ENCODE measurements at places on chromosomes 13 and 19.

DNA sequence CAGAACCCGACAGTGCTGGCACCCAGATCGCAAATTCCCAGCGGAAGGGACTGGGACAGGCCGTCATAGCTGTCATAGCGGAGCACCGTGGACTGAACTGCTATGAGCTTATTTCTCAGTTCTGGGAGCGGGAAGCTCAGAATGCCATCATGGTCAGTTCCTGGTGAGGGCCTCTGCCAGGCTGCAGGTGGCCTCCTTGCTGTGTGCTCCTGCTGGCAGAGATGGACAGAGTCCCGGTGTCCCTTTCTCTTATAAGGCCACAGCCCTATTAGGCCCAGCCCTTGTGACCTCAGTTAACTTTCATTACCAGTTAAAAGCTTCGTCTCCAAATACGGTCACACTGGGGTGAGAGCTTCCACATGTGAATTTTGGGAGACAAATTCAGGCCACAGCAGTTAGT lies 4.6 kb downstream of the ZNF444 start:
- no peak for DNase-seq

DNA sequence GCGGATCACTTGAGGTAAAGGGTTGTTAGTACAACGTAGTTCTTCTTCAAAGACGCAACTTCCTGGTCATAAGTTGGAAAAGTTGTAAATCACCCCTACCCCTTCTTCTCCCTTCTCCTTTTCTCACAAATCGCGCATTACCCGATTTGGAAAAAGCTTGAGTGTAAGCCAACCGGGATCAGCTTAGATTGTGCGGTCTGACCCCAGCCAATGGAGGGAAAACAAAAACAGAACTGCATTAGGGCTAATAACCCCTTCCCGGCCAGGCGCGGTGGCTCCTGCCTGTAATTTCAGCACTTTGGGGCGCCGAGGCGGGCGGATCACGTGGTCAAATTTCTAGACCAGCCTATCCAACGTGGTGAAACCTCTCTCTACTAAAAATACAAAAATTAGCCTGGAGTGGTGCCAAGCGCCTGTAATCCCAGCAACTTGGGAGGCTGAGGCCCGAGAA lies 806 bp downstream of the ZNF90 start:
- DNase-seq, result peak; percentile 6

DNA sequence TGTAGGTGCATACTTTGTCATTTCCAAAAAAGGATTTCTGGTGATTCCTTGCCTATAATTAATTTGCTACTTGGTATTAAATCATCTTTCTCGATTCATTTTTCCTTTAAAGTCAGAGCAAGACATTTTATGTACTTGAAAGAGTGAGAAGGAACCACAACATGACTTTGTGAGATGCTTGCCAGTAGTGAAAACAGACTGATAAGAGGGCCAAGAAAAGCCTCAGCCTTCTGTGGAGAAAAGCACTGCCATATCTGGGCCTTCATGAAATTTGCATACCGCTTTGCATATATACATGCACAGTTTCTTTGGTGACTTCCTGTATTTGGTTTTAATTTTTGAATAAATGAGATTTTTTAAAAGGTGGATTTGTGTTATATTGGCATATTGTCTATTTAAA lies 128.4 kb downstream of the CDK8 start:
- no peak for DNase-seq

GRCh38 chr13:33785384-33785783 lies 32.6 kb upstream of the RFC3 start:
- DNase-seq, result no peak

GRCh38 chr13:20128459-20128931 lies 32.4 kb downstream of the GJA3 start:
- DNase-seq, result no peak

DNA sequence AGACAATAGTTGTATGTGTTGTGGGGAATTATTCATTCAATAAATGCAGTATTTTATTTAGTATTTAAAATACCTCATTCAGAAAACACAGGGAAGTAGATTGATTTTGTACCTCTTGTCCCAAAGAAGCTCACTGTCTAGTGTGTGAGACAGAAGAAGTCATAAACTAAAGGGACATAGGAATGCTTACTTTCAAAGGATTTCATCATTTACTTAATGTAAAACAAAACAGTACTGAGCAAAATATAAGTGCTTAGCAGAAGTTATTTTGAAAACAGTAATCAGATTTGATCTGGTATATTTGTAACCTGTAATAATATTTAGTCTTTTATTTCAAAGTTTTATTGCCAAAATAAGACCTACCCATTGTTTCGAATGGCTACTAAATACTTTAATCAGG lies 117.9 kb downstream of the TDRD3 start:
- DNase-seq, result no peak

DNA sequence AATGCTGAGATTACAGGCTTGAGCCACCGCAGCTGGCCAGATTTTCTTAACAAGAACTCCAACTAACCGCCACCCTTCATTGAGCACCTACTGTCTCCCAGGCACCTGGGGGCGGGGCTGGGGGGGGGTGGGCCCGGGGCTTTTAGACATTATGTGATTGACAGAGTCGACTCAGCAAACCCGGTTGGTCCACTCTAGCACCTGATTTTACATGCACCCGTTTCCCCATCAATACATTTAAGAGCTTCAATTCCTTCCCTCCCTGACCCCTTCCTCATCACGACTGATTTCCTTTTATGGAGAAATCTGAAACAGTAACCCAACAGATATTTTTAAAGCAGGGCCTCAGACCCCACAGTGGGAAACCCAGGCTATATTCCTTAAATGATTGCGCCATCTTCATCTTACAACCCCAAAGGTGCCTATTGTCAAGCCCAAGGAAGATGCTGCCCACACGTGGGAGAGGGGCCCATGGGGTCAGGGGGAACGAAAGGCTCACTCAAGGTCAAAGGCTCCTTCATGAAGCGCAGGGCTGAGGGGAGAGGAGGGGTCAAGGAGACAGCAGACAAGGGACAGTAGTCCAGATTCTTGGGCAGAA lies 1.8 kb downstream of the INSR start:
- DNase-seq, result no peak

GRCh38 chr19:49594157-49594992 lies 3.4 kb downstream of the PRR12 start:
- DNase-seq, result no peak

DNA sequence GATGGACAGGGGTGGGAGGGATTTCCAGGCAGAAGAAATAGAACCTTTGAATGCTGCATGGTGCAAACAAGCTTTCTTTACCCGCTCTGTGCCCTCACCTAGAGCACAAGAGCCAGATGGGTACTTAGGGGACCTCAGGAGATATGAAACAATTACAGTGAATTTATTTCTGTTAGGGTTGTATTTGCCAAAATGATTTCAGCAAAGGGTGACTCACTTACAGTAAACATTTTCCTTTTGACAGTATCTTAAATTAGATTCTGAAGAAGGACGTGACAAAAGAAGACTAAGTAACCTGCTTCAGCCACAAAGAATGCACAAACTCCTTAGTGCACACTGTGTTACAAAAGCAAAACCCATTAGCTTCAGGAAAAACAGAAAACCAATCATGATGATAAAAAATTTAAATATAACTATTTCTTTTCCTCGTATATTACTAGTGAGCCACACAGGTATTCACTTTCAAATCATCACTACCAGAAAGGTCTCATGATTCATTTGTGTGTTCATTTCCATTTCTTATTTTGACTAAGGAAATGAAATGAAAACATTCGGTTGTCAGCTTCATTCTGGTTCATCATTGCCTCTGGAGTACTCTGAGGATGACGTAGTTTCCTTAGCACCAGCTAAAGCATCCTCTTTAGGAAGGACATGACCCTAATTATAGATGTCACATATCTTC lies 158.8 kb downstream of the NHLRC3 start:
- no peak for DNase-seq

DNA sequence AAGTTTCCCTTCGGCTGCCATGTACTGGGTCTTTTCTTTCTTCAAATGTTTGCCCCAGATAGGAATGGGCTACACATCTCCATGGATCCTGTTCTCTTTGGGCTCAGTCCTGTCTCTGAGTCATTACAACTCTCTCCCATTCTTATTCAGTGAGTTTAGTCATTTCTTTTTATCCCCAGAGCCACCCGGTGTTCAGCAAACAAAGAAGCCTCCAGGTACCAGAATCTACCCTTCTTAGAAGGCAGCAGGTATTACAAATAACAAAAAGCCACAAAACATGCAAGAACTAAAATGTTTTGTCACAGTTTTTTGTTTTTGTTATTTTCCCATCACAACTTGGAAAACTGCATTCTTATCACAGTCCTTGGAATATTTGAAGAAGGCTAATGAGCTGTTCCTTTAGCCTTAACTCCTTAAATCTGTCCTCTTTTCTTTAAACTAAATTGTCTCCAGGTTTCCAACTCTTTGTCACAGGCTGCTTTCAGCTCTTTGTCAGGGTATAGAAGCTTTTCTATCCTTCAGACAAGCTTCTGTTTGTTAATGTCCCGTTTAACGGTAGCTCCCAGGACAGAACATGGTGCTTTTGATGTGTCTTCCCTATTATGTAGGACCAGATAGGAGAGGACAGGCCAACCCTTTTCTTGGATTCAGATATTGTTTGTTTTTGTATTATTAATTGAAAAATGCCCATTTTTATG lies 215.5 kb upstream of the HTR2A start:
- no peak for DNase-seq

GRCh38 chr13:91632086-91632485 lies 233.7 kb downstream of the GPC5 start:
- DNase-seq, result no peak

GRCh38 chr13:113666951-113667701 lies at the start of gene GRK1:
Gene GRK1, plus strand, starts transcription at chr13:113667219. Its CDS starts 168 bp downstream, at chr13:113667387.
- no peak for DNase-seq

GRCh38 chr19:14890643-14891379 lies 4.9 kb upstream of the OR7A17 start:
- peak; percentile 6 for DNase-seq

GRCh38 chr13:50594276-50595051 lies 249.0 kb downstream of the DLEU7 start:
- no peak for DNase-seq

DNA sequence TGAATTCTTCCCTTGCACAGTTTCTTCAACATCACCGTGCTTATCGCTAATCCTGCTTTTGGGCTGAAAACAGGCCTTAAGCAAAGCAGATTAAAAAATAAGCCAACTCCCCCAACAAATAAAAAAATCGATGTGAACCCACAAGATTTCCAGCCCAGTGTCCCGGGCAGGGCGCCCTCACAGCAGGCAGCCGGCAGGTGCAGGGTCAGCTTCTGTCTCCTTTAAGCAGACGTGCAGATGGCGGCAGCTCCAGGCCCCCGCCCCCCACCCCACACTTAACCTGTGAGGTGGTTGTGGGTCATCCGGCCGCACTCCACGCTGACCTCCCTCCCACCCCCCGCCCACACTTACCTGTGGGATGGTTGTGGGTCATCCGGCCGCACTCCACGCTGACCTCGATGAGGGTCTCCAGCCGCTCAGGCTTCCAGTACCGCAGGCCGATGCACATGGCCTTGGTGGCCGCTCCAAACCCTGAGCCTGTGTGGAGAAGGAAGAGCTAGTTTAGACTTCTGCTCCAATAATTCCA lies 19.8 kb downstream of the ADPRHL1 start:
- no peak for DNase-seq

DNA sequence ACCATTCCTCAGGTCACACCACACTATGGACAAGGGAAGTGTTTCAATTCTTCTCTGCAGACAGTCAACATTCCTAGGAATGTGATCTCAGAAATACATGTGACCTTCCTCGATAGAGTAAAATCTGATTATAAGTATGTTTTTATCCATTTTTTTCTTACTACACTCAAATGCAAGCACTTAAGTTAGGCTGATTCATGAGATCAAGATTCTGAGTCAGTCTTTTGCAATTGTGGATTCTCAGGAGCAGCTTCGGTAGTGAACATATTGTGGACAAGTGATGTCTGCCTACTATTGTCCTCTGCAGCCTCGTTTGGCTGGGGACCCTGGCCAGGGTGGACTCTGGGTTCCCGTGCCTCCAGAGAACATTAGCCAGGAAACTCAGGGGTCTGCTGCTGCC lies 3.2 kb downstream of the SERPINE3 start:
- no peak for DNase-seq

GRCh38 chr13:32811297-32811800 lies 204.9 kb upstream of the KL start:
- no peak for DNase-seq

- DNase-seq, result no peak
These were observed 401.9 kb downstream of the PCDH20 start for GRCh38 chr13:61013796-61014195.

- no peak for DNase-seq
These were observed 889.5 kb upstream of the SPRY2 start for GRCh38 chr13:81230386-81230785.

GRCh38 chr19:42124386-42124901 lies 7.8 kb downstream of the POU2F2 start:
- DNase-seq, result no peak

GRCh38 chr13:76687467-76687866 lies 198.7 kb downstream of the KCTD12 start:
- DNase-seq, result no peak

DNA sequence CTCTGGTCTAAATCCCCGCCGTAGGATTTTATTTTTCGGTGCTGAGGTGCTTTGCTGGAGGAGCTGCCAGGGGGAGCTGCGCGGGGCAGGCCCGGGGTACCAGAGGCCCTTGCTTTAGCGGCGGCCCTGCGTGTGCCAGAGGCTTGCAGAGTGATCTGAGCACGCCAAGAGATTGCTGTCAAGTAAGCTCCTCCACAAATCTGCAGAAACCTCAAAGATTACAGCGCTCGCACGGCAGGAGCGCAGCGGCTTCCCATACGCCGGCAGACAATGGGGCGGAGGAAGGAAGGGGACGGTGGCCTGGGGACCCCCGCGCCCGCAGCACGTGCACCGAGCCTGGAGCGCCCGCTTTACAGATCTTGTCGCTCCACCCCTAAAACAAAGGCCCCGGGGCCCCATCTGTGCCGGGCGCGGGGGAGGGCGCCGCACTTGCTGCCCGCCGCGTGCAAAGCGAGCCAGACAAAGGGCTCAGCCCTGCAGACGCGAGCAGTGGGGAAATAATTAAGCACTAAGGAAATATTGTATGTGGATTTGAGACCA lies 9.1 kb upstream of the C19orf12 start:
- DNase-seq, result peak; percentile 21

- DNase-seq, result no peak
These were observed 28.2 kb downstream of the VSTM1 start for GRCh38 chr19:54035215-54036178.

DNA sequence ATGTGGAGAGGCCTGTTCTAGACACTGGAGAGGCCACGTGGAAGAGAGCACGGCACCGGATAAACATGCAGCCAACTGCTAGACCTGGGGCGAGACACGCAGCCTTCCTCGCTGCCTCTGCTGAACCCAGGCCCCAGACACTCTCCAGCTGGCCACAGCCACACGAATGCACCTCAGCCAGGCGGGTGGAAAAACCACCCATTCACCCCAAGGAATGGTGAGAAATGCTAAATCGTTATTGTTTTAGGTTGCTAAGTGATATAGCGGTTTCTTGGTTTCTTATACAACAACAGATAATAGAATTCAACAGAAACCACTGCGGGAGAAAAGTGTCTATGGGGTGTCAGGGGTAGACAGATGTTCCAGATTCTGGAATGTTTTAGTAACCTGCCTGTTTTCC lies 52.5 kb downstream of the STK24 start:
- DNase-seq, result no peak

- DNase-seq, result peak; percentile 12
These were observed 586.4 kb downstream of the LMO7 start for GRCh38 chr13:76222511-76222910.

- no peak for DNase-seq
These were observed 1.7 kb downstream of the PROSER1 start for GRCh38 chr13:39036212-39036611.
